ENCODE measurements at places on chromosomes 2 and 18.

DNA sequence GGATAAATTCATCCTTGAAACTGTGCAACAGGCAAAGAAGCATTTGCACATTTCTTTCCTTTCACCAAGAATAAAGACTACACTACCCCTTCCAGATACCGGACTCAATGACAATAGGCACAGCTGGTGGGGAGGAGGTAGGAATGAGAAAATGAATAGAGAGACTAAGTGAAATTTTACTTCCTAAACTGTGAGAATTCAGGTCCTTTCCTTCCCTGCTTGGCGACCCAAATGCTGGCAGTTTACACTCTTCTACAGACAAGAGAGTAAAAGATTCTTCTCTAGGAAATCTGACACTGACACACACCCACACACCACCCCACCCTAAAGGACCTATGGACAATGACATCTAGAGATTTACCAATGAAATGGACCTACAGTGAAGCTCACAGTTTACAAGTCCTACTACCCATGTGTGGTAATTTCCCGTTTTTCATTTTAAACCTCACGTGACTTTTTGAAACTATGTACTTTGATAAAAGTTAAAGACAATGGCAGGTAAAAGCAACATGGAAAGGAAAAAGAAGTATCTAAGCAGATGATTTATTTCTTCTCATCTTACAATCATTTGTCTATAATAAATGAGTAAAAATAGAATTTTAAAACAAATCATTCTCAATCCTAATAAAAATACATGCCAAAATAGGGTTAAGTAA lies 27.9 kb downstream of the REV1 start:
- no peak for DNase-seq

GRCh38 chr2:149064856-149065630 lies 26.5 kb downstream of the LYPD6B start:
- no peak for DNase-seq

DNA sequence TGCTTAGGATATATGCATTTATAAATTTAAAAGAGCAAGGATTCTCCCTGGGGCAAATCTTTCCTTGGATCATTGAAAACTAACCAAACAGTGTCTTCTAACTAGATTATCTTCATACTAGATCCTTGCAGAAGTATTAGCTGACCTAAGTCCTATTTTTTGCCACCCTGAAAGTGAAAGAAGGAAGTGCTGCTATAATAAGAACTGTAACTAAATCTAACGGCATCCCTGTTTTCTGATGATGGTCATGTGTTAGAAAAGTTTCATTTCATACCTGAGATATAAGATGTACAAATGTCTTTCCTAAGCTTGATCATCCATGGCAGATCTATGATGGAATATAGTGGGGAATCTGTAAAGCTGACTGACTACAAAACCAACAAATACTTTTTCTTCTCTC lies 102.7 kb downstream of the MAP2 start:
- DNase-seq: no peak

- DNase-seq: peak; percentile 25
These were observed 202.1 kb downstream of the RNF144A start for GRCh38 chr2:7119132-7119835.

- DNase-seq: no peak
These were observed 132.1 kb upstream of the CTDP1 start for GRCh38 chr18:79547413-79548076.

- no peak for DNase-seq
These were observed 29.6 kb downstream of the DOK1 start for GRCh38 chr2:74584088-74584645.
